ENCODE measurements at places on chromosomes 5 and 9.

- DNase-seq, result no peak
These were observed 521.2 kb downstream of the IRX1 start for GRCh38 chr5:4116834-4117233.

- DNase-seq, result no peak
These were observed 213.9 kb downstream of the TMEM167A start for GRCh38 chr5:82863266-82863665.

DNA sequence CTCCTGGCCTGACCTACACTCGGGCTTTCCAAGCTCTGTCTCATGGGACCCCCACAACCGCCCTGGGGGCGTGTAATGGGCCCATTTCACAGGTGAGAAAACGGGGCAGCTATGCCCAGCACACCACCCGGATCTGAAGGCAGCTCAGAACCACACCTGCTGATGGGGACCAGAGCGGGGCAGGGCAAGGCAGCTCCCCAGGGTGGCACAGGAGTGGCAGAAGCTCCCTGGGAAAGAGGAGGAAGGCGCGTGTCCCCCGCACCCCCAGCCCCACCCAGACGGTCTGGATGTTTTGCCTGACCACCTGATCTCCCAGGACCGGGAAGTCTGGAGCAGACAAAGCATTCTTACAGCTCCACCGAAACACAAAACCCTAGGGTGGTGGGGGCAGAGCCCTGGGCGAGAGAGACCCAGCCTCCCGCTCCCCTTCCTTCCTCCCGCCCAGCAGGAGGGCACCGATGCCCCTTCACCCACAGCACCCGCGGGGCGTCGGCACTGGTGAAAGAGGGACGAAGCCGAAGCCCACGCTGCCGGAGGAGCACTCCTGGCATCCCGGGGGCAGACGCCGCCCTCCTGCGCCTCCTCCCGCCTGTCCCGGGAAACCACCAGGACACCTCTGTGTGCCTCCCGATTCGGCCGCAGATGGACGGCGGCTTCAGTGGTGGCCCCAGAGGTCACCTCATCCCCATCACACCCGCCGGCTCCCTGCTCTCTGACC, 14.5 kb downstream of the NOTCH1 start:
- no peak for DNase-seq

GRCh38 chr5:77719666-77720363, 56.3 kb downstream of the TBCA start:
- DNase-seq, result no peak

GRCh38 chr9:122900791-122901190, 4.4 kb downstream of the RC3H2 start:
- no peak for DNase-seq

- no peak for DNase-seq
These were observed 39.8 kb upstream of the GLRA1 start for GRCh38 chr5:151964471-151964870.

- DNase-seq, result no peak
These were observed 8.4 kb downstream of the ADAMTSL1 start for GRCh38 chr9:18482371-18482770.

- DNase-seq, result no peak
These were observed 35.5 kb upstream of the ISL1 start for GRCh38 chr5:51347704-51348103.

DNA sequence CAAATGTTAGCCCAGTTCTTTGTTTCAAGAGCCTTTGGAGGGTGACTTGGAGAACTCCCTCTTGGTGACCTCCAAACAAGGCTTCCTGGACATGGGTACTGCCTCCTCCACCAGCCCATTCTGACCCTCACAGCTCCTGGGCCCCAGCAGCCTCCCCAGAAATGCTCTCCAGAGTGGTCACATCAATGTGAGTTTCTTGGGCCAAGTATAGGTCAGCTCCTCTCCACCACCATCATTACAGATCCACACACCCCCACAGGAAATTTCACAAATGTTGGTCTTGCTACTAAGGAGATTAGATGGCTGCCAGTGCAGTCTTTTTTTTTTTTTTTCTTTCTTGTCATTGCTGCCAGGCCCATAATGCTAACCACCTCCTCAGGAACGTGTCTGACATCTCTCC, 410.7 kb downstream of the DTWD2 start:
- no peak for DNase-seq

DNA sequence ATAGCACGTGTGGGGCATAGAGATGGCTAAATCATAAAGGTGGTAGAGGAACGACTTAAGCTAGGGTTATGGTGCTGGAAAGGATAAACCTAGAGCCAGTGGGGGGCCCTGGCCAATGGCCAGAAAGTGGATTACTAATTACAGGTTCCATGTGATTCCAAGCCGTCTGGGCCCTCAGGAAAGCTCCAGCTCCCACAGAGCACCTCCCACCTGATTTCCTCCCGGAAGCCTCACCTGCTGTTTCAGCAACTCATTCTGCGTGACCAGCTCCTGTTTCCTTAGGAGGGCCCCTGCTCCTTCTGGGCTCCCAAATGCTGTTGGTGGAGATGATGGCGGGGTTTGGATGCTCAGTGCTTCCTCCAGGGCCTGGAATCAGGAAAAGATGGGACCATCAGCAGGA, 16.2 kb downstream of the GPX3 start:
- no peak for DNase-seq

DNA sequence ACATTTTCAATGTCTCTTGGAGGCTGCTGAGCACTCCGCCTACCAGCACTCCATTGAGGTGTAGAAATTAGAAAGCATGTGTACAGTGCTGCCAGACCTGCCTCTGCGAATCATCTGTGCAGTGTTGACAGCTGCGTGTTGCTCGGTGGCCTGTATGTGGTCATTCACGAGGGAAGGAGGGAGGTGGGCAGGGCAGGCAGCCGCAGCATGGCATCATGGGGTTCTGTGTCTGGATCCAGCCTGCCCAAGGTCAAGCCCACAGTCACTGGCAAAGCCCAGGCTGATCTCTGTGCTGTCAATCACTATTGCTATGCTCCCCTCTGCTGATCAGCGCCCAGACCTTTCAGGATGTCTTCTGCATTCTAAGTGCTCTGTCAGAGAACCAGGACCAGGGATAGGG, 8.0 kb upstream of the PDZD2 start:
- DNase-seq, result no peak

- DNase-seq, result no peak
These were observed 44.7 kb upstream of the ITGA1 start for GRCh38 chr5:52743012-52743411.

- DNase-seq, result no peak
These were observed 131.4 kb downstream of the ARHGEF28 start for GRCh38 chr5:73757416-73757815.

GRCh38 chr5:142491270-142491669, 166.4 kb upstream of the SPRY4 start:
- no peak for DNase-seq

GRCh38 chr9:137136881-137137607, 1.9 kb upstream of the GRIN1 start:
- DNase-seq, result no peak

DNA sequence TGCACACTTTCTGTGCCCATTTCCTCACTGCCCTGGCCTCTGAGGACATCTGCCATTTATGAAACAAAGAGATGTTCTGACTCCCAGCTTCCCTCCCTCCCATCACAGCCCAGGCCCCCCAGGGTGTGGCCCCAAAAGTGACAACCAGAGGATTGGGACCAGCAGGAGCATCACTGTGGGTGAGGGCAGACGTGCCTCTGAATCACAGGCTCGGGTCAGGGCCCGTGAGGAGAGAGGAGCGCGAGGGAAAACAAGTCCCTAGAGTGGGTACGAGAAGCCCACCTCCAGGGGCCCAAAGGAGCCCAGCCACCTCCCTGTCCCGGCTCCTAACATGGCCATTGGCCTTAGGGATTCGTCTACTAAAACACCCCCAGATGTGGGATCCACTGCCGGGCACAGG, 138.0 kb upstream of the FSTL4 start:
- no peak for DNase-seq

- DNase-seq, result no peak
These were observed 197.9 kb upstream of the NR3C1 start for GRCh38 chr5:143601357-143601756.

DNA sequence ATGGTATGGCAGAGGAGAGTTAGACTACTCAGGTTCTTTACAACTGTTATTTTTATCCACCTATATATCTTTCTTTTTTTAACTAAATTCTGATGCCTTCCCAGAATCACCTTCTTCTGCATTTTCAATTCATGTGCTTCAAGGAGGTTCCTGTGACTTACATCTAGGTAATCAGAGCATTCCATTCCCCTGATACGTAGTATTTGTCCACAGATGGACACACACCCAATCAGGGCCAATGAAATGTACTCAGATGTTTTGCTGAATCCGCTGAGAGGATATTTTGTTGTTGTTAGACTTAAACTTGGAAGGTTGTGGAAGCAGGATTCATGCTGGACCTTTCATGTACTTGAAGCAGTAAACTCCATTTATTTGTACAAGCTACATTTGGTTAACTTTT, 159.4 kb upstream of the FER start:
- DNase-seq, result no peak

DNA sequence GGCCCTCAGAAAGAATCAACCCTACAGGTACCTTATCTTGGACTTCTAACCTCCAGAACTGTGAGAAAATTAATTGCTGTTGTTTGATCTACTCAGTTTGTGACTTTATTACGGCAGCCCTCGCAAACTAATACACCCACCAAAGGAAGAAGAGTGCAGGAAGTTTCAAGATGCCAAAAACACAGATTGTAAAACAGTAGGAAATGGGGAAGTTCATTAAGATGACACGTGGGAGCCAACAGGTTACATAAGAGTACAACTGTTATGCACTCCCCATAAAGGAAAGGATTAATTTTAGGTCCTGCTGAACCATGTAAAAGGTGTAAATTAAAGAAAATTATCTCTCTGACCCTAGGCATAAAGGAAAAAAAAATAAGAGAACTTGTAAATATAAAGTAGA, 294.3 kb downstream of the EPB41L4A start:
- no peak for DNase-seq

GRCh38 chr9:16461137-16461840, 409.2 kb downstream of the BNC2 start:
- no peak for DNase-seq

All from NCI-H2029 (cell line).